ENCODE measurements at places on chromosomes 12 and 14.

- peak; percentile 88 for DNase-seq
Measured at GRCh38 chr14:32560209-32560857, 231.2 kb downstream of the AKAP6 start.

GRCh38 chr14:74792249-74793039 lies 29.3 kb downstream of the YLPM1 start:
- no peak for DNase-seq

GRCh38 chr14:53865711-53866110 lies 90.9 kb downstream of the BMP4 start:
- no peak for DNase-seq

DNA sequence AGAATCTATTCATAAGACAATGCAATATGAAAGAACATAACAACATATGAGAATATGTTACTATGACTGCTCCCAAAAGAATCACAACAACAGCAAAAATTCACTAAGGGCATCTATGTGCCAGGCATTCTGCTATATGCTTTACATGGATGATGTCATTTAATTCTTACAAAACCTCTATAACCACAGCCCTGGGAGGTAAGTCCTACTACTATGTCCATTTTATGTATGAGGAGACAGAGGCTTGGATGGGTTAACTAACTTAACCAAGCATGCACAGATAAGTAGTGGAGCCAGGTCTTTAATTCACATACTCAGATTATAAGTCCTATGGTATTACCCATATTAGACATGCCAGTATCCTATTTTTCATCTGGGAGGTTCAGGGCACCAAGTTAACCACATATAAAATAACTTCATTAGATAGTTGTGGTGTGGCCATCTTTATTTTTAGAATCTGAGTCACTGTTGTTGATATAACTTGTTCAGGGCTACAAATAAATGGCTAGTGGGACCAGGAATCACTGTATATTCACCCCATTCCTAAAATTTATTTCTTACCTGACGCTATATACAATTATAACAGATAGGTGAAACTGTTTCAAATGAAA lies 33.2 kb upstream of the RAD51AP1 start:
- DNase-seq, result no peak

DNA sequence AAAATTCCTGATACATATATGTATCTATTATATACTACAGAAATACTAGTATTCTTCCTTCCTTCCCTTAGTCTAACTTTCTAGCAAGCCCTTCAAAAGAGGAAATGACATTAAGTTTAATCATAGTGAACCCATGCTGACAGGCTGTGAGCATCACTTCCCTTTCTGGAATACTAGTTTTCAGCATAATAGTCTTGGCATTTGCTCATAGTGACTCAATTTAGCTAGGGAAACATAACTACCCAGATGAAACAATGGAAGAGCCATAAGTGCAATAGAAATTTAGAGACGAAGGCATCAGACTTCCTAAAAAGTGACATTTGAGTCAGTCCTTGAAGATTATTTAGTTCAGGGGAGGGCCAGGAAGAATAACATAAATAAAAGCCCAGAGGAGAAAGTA lies 184.5 kb upstream of the CRY1 start:
- no peak for DNase-seq

DNA sequence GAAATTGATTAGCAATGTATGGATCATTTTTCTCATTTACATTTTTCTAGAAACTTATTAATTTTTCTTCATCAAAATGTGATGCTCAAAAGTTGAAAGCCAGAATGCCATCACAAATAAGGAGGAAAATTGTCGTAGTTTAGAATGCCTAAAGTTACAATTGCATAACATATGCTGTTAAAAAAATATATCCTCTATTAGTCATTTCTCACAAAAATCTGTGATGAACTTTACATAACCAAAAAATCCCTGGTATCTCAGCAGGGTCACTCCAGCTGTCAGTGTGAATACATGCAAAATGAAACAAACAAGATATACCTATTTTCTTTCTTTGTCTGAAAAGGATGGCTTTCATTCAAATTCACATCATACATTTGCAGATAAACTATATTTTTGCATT lies 358.9 kb downstream of the PAWR start:
- DNase-seq, result no peak

DNA sequence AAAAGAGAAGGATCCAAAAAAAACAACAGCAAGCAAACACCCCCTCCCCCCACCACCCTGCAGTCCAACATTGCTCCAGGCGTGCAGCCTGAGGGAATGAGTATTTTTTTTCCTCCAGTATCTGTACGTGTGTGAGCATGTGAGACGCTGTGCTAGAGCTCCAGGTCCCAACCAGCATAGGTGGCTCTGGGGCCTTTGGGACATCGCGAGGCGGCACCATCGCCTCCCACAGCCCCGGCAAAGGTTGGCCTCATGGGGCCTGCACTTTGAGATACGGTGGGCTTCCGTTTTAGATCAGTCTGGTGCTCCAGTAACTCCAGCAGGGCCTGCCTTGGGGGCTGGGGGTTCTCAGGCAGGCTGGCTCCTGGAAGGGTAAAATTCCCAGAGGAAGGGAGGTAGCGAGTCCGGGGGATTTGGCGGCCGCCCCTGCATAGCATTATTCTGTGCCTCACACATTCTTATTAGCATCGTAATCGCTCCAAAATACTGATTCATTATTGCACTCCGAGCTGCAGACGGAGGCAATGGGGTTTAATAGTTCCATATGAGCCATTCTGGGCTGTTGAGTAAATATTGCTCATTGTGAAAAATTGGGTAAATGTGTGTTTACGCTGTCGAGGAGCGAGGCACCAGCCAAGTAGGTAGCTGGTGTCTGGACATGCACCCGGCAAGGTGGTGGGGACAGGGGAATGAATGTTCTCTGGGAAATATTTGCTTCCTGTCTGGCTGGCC lies 143.1 kb upstream of the MYL2 start:
- DNase-seq, result no peak

GRCh38 chr14:23284654-23285529 lies 1.0 kb downstream of the HOMEZ start:
- DNase-seq, result no peak

DNA sequence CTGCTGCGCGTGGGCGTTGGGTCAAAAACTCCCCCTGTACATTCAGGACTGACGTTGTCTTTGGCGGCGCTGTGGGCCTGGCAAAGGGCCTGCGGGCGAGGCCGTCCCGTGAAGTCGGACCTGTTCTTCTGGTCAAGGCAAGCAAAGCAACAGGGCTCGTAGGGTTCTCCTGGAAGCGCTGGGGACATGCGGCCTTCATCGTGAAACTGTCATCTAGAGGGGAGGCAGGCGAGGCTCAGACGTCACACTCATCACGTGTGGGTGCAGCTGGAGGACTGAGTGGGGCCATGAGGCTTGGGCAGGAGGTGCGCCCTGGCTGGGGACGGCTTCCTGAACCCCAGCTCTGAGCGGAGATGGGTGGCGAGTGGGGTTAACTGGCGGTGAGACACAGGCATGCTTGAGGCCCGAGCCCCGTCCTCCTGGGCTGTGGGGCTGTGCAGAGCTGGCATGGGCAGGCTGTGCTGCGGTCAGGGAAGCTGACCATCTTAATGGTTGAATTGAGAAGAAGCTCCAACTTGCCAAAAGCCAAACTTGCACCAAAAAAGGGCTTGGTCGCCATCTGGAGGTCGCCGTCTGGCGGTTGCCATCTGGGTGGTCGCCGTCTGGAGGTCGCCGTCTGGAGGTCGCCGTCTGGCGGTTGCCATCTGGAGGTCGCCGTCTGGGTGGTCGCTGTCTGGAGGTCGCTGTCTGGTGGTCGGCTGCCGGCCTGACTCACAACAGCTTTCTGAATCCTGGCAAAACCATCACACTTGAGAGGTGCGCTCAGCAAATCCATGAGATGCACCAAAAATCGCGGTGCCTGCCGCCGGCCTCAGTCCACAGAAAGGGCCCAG lies 66.2 kb downstream of the NOC4L start:
- DNase-seq, result peak; percentile 91

DNA sequence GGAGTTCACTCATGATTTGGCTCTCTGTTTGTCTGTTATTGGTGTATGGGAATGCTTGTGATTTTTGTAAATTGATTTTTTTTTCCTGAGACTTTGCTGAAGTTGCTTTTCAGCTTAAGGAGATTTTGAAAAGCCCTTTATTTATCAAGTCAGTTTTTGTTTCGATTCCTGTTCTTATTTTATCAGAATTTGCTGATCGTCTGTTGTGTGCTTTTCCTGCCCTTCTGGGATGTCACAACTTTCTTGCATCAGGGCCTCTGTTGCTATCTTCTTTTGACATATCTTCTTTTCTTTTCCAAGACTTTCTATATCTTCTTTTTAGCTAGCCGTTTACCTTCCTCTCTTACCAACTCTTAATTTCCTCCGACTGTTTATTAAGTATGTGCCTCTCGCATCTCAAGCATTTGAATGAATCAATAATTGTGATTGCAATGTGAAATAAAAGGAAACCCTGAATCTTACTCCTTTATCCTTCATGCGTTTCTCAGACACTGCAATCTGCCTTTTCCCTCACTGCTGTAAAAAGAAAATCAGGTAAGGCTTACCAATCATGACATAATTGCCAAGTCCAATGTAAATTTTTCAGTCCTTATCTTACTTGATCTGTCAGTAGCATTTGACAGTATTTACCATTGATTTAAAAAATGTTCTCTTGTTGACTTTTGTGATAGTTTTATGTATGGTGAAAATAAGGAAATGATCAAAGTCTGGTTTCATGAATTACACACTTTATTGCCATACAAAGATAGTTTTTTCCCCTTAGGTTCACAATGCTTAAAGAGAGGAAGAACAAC lies 53.0 kb downstream of the ETNK1 start:
- DNase-seq, result no peak

GRCh38 chr12:123119808-123120207 lies 31.1 kb downstream of the PITPNM2 start:
- DNase-seq, result no peak

- DNase-seq, result peak; percentile 37
Measured at GRCh38 chr14:103402695-103403094, 17.5 kb downstream of the MARK3 start.

DNA sequence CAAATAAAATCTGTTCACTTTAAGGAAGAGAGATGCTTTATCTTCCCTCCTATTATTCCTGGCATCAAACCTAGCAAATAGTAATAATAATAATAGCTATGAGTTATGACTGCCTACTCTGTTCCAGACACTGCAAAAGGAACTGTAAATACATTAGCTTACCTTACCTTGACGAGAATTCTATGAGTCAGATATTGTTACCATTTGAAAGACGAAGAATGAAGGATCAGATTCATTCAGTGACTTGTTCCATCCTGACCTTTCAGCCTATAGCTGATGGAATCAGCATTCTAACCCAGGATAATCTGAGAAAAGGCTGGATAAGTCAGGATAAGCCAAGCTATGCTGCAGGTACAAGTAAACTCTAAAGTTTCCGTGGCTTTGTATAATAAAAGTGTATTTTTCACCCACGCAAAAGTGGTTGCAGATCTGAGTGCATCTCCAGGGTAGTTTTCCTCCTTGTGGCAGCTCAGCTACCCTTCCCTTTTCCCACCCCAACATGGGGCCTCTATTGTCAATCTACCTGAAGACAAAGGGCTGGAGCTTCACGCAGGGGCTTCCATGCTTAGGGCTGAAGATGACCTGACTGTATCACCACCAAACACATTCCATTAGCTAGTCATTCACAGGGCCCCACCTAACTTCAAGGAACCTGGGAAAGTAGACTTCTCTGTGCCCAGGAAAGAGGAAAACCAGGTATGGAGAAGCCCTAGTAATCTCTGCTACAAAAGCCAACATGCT lies 57.2 kb upstream of the CCND2 start:
- no peak for DNase-seq

GRCh38 chr12:115619889-115620288 lies 657.6 kb downstream of the MED13L start:
- DNase-seq, result no peak

DNA sequence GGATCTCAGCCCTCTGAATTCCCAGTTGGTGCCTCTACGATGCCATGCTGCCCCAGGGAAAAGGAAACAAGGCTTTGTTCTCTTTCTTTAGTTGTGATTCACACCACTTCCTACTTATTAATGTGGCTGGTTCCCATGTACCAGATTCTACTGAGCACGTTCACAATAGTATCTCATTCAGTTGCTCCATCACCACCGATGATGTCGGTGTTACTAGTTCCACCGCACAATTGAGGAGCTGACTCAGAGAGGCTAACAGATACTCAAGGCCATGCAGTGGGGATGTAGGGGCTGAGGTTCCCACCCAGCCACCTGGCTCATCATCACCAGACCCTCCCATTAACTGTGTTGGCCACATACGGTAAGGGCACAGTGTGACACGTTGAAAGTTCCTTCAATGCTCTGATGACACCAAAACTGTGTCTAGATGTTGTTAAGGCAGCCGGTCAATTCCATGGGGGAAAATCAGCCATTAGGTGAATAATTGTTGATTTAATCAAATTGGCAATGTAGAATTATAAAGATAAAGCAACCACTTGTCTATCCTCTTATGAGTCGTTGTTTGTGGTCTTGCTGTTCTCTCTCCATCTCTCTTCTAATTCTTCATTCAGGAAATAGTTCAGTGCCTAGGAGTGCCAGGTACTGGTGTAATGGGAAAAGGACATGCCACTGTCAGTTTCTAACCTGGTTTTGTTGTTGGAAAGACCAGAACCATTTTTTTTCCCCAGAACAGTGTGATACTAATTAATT lies 244.2 kb upstream of the CRY1 start:
- no peak for DNase-seq

DNA sequence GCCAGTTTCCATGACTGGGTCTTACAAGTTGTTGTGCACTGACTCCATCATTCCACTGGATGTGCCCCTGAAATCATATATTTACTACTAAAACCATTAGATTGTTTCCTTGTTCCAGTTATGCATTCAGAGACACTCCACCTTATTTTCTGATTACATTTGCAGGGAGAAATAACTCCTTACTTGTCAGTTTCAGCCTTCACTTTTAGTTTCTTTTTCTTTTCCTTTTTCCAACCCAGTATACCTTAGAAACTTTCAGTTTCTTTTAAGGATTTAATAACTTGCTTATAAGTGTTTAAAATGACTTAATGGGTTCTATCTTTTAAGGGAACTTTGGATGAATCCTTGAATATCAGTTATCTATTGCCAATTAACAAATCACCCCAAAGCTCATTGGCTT lies 39.9 kb downstream of the MRPL42 start:
- DNase-seq, result no peak

GRCh38 chr12:3973269-3973884 lies 100.2 kb upstream of the PARP11 start:
- DNase-seq, result no peak

DNA sequence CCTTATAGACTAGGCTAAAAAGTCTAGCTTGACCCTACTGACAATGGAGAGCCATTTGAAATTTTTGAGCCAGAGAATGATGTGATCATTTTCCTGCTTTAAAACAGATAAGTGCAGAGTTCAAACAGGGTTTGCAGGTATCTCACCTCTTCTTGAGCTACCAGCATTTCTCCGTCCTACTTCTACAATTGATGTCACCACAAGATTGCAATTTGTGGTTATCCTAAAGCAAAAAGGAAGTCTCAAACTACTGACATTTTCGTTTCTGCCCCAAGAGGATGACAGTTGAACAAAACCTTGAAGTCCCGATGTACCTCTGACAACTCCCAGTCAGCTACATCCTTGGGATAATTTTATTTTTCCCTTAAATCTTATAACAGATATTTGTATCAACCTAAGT lies 86.7 kb downstream of the PTGER2 start:
- no peak for DNase-seq

- DNase-seq, result no peak
Measured at GRCh38 chr12:79298506-79298905, 392.3 kb downstream of the PAWR start.
